Astrocyte of the spinal cord (primary cell): ENCODE measurements at places on chromosomes 1 and 21.

DNA sequence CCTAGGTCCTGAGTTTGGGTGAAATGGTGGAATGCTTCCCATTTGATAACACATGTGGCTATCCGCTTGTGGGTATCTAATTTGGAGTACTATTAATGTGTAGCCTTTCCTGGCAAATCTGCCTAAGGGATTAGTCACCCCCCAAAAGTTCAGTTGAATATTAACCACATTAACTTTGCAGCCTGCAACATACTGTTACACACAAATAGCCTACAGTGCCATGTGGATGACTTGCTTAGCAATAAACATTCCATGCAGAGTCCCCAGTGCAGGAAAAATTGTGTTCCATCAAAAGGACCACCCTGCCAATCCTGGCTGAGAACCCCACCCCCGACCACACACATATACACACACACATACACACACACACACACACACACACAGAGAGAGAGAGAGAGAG lies 303.3 kb upstream of the ESRRG start:
- DNase-seq, result no peak

DNA sequence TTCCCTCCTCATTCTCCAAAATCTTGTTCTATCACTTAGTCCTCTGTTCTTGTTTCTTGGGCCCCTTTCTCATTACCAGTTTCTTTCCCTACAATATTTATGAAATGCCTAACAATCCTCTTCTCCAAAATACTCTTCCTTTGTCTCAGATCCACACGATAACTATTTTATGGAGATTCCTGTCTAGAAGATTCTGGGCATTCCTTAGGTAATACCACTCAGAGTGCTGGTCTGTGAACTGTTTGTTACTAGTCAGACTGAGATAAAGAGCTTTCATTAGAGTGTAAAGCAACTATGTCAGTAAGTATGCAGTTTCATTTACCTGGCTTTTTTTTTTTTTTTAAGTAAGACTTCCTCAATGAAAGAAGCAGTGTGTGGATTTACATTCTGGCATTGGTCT lies 18.1 kb upstream of the RCOR3 start:
- no peak for DNase-seq

GRCh38 chr1:232704694-232705680 lies 75.1 kb upstream of the SIPA1L2 start:
- DNase-seq, result peak; percentile 81

DNA sequence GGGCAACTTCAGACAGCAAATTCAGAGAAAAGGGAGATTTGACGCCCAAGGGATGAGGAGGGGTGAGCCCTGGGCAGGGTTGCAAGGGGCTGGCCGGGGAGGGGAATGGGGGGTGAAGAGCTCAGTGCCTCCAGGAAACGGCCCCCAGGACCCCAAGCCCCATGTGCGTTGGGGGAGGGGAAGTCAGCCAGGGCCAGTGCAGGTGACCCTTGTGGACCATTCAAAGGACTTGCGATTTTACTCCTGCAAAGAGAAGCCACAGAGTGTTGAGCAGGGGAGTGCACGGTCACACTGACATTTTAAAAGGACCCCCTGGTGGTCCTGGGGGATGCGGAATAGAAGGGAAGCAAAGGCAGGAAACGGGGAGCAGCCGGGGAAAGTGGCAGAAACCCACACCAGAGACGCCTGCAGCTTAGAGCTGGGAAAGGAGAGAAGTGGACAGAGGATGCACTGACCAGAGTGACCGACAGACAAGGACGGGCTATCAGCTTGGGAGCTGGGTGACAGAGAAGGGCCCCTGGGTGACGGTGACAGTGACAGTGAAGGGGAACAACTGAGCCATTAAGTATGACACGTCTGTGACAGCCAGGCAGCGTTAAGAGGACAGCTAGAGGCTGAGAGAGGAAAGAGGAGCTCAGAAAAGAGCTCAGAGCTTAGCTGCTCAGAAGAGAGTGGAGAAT lies 54.0 kb upstream of the TMEM51 start:
- no peak for DNase-seq

GRCh38 chr1:7172804-7173203 lies 387.6 kb downstream of the CAMTA1 start:
- no peak for DNase-seq

DNA sequence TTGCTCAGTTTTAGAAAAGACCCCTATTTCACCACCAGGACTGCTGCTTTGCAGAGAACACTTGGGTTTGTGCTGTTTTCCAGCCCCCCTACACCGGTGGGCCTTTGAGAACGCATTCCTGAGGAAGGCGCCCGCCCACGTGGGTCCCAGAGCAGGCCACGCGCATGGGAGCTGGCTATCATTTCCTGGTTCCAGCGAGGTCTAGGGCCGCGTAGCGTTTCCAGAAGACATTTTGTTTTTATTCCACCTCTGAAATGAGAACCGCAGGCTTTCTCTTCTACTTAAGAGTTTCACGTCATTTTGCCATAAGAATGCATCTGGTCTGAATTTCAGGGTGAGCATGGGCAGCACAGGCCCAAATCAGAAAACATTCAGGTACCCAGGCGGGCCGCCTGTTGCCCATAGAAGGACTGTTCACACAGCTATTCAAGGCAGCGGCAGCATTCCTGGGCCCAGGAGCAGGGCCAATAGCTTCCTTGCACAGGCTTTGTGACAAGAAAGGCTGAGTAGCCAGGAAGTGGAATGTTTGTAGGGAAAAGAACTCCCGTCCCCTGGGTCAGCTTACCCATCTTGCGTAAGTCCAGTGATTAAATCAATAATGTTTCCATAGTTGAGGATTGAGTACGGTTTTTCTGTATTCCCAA lies 1.4 kb upstream of the KLHL21 start:
- peak; percentile 85 for DNase-seq

GRCh38 chr1:39105841-39106765 lies 80.0 kb downstream of the NDUFS5 start:
- DNase-seq, result peak; percentile 51

GRCh38 chr1:225471109-225471452 lies 43.2 kb upstream of the LBR start:
- no peak for DNase-seq

DNA sequence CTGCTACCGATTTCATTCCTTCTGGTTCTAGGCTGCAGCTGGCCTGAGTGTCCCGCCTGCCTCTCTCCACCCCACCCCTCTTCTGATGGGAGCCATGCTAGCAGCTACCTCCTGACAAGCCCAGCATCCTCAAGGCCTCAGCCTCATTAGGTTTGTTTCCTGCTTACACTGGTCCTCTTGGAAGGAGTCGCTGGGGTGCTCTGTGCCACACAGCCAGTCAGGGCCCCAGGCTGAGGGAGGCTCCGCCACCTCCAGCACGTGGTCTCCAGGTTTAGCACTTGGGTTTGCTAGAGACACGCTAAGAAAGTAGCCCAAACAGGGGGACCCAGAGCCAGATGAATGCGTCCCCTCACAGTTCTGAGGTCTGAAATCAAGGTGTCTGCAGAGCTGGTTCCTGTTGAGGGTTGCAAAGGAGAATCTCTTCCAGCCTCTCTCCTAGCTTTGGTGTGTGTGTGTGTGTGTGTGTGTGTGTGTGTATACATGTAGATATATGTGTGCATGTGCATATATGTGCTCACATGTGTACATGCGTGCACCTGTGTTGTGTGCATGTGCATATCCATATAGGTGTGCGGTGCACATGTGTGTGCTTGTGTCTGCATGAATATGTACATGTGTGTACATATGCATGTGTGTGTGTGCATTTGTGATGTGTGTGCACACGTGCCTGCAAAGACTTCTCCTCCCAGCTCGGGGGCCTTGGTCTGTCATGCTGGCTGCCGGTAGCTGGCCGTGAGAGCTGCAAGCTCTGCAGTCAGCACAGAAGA lies 301.1 kb upstream of the AJAP1 start:
- no peak for DNase-seq

DNA sequence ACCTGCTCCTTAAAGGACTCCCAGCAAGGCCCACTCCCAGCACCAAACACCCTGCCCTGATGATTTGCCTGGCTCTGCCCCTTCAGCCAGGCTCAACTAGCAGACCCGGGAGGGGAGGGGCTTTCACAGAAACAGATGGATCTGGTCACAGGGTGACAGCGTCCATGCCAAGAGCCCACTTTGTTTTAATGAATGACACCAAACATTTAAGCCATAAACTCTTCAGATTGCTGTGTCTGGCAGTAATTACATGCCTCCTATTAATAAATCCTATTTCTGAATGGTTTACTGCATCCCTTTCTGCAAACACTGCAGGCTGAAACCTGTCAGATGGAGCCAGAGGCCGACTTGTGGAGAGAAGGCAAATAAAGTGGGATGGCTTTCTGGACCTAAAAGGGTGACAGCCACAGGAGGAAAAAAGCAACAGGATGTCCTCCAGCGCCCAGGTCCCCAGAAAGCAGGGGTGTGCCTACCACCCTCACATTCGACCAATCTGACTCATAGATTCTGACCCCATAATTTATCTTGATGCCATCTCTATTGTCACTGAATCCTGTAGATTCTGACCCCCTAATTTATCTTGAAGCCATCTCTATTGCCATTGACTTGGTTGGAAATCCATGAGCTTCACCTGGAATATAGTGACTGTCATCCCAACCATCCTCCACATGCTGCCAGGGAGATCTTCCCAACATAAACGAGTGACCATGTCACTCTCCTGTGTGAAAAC lies 200.9 kb downstream of the PLPP3 start:
- no peak for DNase-seq
